ENCODE measurements at places on chromosomes 1 and 21. TPM values are rescaled to one million over a fixed set of nuclear protein-coding genes. Genes with fewer than 3 reads are reported as not detected.
A peak's percentile ranks its signal among the peaks of the same experiment; 100 is the strongest.

DNA sequence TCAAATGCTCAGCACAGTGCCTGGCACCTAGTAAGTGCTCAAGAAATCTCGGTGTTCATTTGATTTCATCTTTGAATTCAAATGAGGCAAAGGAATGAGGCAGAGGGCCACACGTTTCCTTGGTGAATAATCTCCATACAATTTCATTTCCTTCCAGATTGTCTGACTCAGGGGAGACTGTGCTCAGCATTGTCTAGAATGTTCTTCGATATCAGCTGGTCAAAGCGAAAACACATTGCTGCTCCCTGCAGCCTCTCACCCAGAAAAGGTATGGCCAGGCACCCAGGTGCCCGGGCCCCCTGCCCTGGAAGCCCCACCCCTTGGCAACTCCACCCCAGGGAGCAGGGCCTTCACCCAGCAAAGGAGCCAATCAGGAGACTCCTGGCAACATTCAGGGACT is 55.8 kb downstream of the FBXO2 start:
- DNase-seq, result peak; percentile 3

DNA sequence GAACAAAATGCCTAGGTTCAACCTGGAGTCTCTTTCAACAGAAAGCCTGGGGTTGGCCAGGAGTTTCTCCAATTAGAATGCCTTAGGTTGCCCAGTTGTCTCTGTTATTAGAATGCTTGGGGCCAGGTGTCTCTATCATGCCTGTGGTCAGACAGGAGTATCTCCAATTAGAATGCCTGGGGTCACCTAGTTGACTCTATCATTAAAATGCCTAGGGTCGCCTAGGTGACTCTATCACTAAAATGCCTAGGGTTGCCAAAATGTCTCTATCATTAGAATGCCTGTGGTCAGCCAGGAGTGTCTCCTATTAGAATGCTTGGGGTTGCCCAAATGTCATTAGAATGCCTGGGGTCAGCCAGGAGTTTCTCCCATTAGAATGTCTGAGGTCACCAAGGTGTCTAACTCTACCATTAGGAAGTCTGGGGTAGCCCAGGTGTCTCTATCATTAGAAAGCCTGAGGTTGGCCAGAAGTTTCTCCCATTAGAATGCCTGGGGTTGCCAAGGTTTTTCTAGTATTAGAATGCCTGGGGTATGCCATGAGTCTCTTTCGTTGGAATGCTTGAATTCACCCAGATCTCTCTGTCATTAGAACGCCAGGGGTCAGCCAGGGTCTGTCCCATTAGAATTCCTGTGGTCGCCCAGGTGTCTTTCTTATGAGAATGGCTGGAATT is 57.9 kb downstream of the RNF187 start:
- DNase-seq, result no peak

DNA sequence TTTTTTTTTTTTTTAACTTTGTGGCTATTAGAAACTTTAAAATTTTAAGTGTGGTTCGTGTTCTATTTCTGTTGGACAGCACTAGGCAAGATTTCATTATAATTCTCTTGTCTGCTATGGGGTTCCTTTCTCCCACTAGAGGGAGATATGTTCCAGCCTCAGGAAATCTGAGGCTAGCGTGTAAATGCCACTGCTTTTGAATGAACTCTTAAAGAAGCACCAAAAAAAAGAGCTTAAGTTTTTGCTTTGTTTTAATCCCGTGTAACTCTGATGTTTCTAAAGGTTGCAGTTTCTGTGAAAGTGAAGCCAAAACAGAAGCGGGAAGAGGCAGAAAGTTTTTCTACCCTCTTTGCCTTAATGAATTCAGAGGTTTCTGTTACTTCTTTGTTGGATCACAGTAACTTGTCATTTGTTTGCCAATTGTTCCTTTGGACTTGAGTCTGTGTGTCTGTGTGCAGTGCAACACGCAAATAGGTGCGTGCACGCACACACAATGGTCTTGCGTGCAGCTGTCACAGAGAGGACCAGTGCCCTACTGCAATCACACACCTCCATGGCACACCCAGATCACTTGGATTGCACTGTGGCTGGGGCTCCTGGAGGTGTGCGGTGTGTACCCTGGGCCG is 32.3 kb downstream of the HHAT start:
- peak; percentile 43 for DNase-seq

GRCh38 chr1:187114792-187115191 is 286.0 kb downstream of the PLA2G4A start:
- DNase-seq, result no peak

GRCh38 chr1:39683591-39684312 is 7.5 kb downstream of the HPCAL4 start:
- DNase-seq, result no peak

Gene CCDC17
- polyA plus RNA-seq, result 0.17 TPM

Gene CELA3B
- polyA plus RNA-seq, result not detected

Measured in mammary epithelial cell (primary cell).